ENCODE measurements at places on chromosomes 5 and 9. TPM values are rescaled to one million over a fixed set of nuclear protein-coding genes. Genes with fewer than 3 reads are reported as not detected.
A peak's percentile ranks its signal among the peaks of the same experiment; 100 is the strongest.

RANBP17 gene
- polyA plus RNA-seq: 7.9 TPM

KIF4B gene
- 0.03 TPM for polyA plus RNA-seq

- peak overlapping the region; percentile 91 for H3K27ac ChIP-seq
- no peaks in the 10 kb centered on the region for H3K36me3 ChIP-seq
- no peak overlapping the region for H3K4me3 ChIP-seq
- H3K27me3 ChIP-seq: no peaks in the 10 kb centered on the region
Observed at GRCh38 chr9:129557192-129558036, 63.5 kb downstream of the C9orf50 start.

NDFIP1 gene
- polyA plus RNA-seq: 10.7 TPM

GRCh38 chr9:123036893-123037545 is 3.6 kb downstream of the GPR21 start:
- no peak overlapping the region for H3K4me3 ChIP-seq
- peaks cover 6% of the 10 kb centered on the region for H3K4me1 ChIP-seq
- peak; percentile 57 for DNase-seq
- peak overlapping the region; percentile 57 for H3K27ac ChIP-seq
- H3K27me3 ChIP-seq: no peaks in the 10 kb centered on the region

TAF1L gene
- polyA plus RNA-seq: not detected

SPATA31D4 gene
- polyA plus RNA-seq: not detected
